ENCODE measurements at places on chromosomes 7 and 10.

GRCh38 chr10:6530211-6530840 is 49.8 kb downstream of the PRKCQ start:
- DNase-seq, result no peak

GRCh38 chr7:130479716-130480400 is 12.0 kb upstream of the MEST start:
- DNase-seq, result no peak

- no peak for DNase-seq
These were observed 1.5 kb upstream of the KCTD7 start for GRCh38 chr7:66627151-66627681.

DNA sequence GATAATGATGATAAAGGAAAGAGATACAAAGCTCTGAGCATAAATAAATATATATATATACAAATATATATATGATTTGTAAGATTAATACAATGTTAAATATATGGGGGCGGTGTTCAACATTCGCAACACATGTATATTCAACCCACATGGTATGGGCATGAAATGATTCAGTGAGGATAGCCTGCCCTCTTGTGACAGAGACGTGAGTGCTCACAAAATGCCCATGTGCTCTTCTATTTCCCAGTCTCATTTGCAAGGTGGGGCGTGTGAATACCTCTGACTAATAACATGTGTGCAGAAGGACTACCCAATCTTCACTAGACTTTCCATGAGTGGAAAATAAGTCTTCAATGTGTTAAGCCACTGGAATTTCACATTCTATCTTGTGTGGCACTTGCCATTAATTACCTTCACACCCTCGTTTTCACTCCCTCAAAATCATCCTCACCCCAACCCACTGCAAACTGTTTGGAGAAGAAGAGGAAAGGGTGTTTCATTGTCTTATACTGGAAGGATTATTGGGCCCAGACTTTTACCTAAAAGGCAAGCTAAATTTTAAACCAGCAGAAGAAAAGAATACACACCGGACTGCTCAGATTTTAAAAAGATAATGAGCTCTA is 26.9 kb downstream of the ASAH2 start:
- peak; percentile 23 for DNase-seq

GRCh38 chr7:26443751-26444150 is 152.1 kb downstream of the SNX10 start:
- DNase-seq, result no peak

DNA sequence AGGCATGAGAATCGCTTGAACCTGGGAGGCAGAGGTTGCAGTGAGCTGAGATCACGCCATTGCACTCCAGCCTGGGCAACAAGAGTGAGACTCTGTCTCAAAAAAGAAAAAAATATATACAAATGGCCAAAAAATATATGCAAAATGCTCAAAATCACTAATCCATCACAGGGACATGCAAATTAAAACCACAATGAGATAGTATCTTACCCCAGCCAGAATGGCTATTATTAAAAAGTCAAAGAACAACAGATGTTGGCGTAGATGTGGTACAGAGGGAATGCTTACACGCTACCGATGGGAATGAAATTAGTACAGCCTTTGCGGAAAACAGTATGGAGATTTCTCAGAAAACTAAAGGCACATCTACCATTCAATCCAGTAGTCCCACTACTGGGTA is 17.4 kb downstream of the SNX8 start:
- no peak for DNase-seq

DNA sequence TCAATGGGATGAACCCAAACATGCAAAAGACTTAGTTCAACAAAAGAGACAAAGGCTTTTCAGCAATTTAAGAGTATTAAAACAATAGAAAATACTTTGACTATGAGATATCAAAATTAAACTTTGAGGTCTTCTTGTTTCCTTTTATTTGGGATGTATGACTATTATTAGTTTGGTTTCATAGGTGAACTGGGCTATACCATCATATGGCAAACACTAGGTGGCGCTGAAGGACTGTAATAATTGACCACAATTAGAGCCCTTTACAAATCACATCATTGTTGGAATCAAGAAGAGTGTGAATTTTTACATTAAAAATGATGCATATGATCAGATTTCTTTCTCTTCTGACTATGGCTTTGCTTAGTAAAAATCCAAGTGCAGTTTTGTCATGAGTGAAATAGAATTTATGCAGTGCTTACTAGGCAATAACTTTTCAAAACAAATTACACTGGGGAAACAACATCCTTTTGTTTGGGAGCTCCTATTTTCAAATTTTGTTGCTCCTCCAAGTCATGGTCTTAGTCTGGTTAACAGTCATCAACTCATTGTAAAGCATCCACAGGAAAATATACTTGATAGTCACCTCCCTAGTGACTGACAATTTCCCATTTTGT is 14.7 kb upstream of the NXPH1 start:
- DNase-seq, result peak; percentile 81

DNA sequence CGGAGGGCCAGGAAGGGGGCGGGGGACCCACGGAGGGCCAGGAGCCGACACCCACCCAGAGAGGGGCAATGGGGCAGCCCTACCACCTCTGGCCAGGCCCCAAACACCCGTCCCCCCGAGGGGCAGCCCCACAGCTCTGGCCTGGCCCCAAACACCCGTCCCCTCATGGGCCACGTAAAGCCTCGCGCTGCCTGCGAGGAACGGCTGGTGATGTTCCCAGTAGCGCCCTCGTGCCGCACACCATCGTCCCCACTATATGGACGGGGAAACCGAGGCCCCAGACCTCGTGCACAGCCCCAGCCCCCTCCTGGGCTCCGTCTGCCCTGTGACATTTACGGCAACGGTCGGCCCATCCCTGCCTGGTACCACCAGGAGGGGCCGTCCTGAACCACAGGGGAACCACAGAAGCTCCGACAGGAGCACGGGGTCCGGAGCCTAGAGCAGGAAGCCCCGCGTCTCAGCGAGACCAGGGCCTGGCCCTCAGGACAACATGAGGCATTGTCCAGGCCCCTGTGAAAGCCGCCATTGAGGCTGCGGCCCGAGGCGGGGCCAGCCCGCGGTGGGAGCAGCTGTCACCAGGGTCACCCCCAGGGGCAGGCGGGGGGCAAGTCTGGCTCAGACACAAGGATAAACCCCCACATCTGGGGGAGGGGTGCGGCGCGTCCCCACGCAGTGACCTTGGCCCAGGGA is 35.6 kb downstream of the GET4 start:
- DNase-seq, result no peak

GRCh38 chr10:94178475-94179253 is 184.1 kb downstream of the NOC3L start:
- no peak for DNase-seq

DNA sequence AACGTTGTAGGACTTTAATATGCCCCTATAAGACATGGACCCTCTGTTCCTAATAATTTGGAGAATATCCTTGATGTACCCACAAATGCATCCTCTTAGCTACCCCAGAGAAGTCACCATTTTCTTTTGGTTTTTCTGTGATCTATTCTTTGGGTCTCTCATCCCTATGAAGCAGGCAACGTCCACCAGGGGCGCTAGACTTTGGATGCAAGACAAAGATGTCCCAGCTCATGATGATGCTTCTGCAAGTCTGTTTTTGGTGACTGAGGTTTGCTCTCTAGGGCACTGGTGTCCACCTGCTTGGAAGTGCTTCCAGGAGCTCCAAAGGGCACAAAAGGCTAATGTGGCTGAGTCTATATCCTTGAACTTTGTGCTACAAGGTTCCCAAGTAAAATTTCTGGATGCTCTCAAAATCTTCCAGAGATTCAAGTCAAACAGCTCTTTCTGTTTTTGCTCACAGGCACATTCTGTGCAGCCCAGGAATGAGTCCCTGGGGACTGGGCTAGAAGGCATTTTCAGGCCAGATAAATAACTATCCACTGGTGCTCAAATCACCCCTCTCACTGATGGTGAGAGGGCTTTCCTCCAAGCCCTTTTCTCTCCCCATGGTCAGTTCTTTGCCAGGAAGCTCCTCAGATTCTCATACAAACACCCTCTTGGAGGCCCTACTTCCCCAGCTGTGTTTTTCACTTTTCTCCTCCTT is 166.4 kb downstream of the C7orf25 start:
- peak; percentile 69 for DNase-seq

- DNase-seq, result no peak
These were observed 1310.8 kb downstream of the XPNPEP1 start for GRCh38 chr10:108612485-108612884.

- no peak for DNase-seq
These were observed 1163.4 kb downstream of the CNTNAP2 start for GRCh38 chr7:147279964-147280374.

DNA sequence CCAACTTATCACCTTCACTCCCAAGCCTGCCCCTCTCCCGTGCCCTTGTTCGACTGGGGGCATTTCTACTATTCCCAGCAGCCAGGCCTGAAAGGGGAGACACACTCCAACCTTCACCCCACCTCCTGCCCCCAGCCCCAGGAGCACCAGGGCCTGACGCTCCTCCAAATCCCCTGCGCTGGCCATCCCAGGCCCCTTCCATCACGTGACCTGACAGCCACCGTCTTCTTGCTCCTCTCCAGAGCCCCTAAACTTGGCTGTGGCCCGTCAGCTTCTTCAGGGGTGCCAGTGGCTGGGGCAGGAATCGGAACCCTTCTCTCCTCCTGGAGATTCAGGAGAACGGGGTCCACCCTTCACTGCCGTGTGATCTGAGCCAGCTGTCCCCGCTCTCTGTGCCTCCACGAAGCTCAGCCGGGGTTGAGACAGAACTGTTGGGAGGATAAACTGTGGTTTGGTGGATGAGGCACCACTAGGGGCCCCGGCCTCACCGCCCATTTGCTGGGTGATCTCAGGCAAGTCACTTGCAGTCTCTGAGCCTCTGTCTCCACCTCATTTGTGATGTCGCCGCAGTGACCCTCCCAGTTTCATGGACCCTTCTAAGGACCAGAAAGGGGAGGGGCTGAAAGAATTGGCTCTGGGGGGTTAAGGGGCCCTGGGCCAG is 91.0 kb downstream of the MYL10 start:
- no peak for DNase-seq

DNA sequence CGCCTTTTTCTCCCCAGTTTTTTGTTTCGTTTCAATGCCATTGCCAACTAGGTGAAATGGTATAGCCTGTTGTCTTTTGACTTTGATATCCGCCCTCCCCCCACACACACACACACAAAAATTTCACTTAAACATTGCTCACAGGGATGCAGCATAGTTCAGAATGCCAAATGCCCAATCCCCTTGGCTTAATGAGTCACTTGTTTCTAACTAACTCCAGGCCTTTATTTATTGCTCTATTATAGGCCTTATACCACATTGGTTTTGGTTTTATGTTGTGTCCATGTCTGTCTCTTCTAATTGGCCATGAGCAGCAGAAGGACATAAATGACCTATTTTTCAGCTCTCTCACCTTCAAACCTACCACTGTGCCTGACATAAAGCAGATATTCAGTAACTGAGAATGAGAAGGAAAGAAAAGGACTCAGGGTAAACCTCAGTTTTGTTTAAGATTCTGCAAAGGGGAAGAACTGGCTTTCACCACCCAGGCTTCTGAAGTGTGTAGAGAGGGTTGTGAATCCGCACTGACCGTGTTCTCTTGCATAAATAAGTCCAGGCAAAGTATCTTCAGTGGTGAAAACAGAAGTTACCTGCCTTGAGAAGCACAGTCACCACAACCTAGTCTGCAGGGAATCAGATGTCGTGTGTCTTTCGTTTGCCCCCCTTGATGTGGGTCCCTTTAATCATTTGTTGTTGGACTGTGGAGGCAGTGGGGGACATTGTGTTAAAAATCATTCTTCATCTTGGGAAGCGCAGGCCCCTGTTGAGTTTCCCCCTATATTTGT is 139.8 kb downstream of the CELF2 start:
- DNase-seq, result no peak

- DNase-seq, result peak; percentile 16
These were observed 26.1 kb upstream of the CCNJ start for GRCh38 chr10:96017191-96017687.

DNA sequence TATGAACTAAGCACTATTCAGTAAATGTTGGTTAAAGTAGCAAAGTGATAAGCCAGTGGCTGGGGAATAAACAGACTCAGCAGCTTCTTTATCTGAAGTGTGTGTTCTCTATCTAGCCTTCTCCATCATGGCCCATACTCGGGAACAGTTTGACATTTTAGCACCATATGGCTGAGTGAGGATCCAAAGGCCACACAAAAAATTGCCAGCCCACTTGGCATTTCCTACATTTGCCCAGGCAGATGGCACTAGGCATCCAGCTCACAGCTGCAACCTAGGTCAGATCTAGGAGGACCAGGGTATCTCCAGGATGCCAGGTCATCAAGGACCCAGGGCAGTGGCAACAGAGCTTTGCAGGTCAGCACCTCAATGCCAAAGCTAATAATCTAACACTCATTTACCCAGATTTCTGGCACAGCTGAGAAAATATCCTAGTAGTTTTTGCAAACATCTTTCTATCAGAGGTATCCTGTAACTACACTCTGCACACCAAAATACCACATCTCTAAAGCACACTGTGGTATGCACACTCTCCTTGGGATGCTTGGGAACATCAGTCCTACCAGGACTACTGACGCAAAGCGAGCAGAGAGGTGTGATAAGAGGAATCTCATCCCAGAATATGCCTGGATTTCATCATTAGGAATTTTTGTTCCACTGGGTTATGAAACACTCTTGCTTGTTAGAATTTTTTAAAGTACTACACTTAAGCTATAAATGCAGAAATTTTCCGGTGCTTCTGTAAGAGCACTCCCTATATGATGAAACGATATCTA is 61.7 kb downstream of the DOCK4 start:
- DNase-seq, result no peak

DNA sequence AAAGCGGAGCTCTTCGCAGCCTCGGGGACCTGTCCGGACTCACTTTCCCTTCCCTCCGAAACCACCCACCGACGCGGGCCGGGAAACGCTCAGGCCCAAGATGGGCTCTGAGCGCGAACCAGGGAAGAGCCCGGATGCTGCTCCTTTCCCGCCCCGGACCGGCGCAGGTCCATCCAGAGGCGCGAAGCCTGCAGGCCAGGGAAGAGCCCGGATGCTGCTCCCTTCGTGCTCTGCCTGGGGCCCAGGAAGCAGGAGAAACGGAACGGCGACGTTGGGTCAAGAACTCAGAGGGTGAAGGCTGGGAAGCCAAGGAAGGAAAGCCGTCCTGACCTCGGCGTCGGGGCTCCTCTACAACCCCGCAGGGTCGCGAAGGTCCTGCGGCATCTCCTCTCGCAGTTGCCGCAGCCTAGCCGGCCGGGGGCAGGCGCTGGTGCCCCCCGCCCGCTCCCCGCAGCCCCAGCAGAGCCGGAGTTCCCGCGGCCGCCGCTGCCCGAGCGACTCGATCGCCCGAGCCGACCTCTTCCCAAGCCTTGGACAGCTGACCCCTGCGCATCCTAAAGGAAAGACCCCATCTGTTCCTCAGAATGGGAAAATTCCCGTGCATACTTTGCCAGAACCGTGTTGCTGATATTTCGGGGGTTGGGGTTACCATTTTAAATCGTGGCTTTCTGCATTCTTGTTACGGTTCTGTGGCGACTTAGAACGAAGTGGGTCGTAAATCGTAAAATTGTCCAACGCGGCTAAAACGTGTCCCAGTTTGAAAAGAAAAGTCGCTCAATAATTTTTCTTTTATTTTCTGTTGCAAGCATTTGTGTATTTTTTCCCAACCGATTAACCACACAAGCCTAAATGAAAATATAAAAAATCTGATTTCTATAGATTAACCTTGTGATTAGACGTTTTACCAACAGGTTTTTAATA is 7.5 kb downstream of the HOXA1 start:
- DNase-seq, result no peak
